ENCODE measurements at places on chromosomes 5 and 9. TPM values are rescaled to one million over a fixed set of nuclear protein-coding genes. Genes with fewer than 3 reads are reported as not detected.

DNA sequence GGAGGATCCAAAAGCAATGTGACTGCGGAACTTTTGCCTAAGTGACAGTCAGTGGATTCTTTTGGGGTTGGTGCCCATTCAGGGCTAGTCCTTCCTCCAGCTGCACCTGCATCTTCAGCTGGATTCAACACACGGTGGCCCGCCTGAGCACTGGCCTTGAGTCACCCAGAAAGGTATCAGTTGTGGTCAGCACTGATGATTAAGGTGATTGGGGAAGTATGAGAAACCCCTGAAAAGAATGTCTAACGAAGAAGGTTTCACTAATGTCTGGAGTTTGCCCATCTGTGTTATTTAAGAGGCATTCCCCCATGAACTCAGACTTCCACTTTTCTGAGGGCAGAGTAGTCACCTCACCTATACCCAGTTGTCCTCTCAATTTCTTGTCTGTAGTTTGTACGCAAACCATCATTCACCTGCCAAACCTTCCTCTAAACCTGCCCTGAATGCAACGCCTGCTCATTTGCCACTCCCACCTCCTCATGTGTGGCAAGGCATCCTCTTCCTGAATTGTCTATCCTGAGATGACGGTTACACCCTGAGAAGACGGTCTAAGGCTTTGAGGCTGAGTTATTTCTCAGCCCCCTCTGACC is 27.2 kb downstream of the CSF2 start:
- no peak for DNase-seq

DNA sequence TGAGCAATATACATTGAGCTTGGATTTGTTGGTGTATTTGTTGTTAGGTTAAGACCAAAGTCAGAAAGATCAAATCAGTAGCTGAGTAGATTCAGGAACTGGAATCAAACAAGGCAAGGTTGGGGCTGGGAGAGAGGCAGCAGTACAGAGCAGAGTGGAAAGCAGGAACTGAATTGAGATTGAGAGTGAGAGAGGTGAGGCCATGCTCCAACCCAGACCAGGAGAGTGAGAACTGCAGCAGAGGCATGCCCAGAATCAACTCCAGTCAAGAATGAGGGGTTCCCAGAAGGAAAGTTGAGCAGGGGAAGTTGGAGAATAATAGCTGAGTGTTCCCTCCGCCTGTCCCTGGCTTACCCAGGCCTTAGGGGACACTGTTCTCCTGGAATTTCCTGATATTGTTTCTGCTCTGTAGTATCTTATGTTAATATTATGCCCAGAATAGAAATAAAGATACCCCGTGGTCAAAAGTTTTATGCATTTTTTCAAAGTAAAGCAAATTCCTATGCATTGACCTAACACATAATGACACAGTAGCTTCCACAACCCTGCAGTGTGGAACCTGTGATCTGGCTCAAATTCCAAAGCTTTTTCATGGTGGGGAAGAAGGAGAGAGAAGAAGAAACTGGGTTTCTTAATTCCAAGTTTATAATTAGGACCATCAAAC is 82.7 kb downstream of the SV2C start:
- no peak for DNase-seq

DNA sequence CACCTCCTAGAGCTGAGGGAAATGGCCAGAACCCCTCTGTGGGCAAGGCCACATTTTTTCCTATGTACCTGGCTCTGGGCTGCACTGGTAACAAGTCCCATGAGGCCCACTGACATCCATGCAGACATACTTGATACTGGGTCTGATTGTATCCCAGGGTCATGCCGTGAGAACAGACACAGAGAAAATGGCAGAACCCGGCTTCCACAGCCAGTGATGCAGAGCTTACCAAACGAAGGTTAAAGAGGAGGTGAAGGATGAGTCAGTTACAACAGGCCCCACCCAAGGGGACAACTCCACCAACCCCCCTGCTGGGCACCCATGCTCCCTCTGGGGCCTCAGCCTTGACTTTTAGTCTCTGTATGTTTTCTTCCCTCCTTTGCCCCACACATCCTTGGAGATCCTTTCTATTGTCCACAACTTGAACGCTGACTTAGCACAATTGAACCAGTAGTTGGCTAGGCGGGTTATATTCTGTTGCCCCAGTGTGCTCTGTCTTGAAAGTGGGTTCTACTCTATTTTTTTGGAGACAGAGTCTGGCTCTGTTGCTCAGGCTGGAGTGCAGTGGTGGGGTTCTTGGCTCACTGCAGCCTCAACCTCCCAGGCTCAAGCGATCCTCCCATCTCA is 93.5 kb downstream of the DAP start:
- DNase-seq = no peak

- DNase-seq = no peak
Observed at GRCh38 chr5:28165096-28165495, 1126.7 kb upstream of the CDH9 start.

GRCh38 chr5:110458313-110458712 is 268.2 kb downstream of the TMEM232 start:
- DNase-seq = no peak

DNA sequence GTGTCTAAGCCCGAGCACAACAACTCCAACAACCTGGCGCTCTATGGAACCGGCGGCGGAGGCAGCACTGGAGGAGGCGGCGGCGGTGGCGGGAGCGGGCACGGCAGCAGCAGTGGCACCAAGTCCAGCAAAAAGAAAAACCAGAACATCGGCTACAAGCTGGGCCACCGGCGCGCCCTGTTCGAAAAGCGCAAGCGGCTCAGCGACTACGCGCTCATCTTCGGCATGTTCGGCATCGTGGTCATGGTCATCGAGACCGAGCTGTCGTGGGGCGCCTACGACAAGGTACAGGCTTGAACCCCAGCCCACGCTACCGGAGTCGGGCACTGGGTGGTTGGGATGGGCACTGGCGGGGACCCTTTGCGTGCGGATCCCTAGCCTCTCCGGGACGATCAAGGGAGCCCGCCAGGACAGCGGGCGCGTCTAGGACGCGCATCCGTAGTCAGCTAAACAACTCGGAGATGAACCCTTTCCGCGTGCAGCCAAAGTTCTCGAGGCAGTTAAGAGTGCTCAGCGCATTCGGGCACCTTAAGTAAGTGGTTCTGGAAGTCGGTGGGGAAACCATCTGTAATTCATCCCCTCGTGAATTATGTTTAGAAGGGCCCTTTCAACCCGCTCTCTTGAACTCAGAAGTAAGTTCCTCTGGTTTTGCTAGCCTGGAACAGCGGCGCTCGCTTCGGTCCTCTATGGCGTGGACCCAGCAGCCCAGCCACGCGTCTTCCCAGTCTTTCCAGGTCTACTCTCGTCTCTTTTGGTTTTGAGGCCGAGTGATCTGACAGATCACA is 1.3 kb downstream of the KCNN2 start:
- DNase-seq = peak; percentile 75

- no peak for DNase-seq
Observed at GRCh38 chr9:3507395-3508077, 18.3 kb downstream of the RFX3 start.

Gene FOXD4L4
- total RNA-seq = not detected

GRCh38 chr5:9034649-9035048 is 511.2 kb downstream of the SEMA5A start:
- DNase-seq = no peak

- DNase-seq = no peak
Observed at GRCh38 chr9:133731876-133732638, 6.1 kb downstream of the SARDH start.
